A549 (cell line): ENCODE measurements at places on chromosomes 3 and 15.

GRCh38 chr3:57948080-57948671 is 60.0 kb upstream of the FLNB start:
- no peak for DNase-seq

DNA sequence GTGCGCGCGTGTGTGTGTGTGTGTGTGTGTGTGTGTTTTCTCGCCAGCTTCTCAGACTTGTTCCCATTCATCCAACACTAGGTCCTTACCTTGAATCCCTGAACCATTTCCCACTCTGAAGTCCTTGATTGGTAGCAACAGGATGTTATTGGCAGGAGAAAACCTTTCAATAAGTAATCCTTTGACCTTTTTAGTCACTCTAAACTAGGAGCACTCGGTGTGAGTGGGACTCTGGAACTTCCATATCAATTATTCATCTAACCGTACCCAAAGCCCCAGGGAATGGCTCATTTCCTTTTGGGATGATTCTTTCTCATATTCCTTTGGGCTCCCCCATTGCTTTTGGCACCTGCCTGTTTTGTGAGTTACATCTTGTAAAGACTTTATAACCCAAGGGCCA is 140.2 kb upstream of the SPRED1 start:
- DNase-seq: no peak

DNA sequence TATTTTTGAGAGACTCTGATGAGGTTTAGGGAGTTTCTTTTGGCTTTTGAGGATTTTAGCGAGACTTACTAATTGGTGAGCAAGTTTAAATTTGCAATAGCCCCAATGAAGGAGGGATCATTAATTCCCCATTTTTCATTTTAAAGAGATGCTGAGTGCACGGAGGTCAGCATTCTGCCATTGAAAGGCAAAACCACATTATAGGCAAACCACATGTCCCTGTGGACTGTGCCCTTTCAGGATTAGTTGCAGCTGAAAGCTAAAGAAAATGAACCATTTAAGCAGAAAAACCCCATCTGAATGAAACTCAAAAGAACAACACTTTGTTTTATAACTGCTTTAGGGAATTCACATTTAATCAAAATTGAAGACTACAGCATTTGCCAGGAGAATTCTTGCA is 246.5 kb downstream of the PDZRN3 start:
- no peak for DNase-seq

DNA sequence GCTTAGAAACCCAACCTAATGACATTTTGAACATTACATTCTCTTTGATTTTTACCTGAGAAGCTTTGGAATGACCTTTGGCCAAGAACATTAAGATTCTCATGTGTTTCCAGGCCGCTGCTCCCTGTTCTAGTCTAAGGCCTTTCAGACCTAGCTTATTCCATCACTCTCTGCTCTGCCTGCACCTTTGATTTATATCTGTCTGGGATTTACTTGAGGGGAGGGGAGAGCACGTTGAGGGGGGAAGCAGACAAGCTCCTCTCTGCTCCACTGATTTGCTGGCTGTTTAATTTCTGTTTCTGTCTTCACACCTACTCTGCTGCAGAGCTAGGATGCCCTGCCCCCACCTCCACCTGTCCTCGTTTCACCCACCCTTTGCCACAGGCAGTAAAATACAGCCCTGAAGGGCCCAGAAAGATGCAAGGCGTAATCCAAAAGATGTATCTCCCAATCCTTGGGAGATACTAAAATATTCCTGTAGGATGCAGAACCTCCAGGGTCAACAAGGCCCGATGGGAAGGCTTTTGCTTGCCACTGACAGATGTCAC is 429.8 kb downstream of the EPHB1 start:
- DNase-seq: no peak

DNA sequence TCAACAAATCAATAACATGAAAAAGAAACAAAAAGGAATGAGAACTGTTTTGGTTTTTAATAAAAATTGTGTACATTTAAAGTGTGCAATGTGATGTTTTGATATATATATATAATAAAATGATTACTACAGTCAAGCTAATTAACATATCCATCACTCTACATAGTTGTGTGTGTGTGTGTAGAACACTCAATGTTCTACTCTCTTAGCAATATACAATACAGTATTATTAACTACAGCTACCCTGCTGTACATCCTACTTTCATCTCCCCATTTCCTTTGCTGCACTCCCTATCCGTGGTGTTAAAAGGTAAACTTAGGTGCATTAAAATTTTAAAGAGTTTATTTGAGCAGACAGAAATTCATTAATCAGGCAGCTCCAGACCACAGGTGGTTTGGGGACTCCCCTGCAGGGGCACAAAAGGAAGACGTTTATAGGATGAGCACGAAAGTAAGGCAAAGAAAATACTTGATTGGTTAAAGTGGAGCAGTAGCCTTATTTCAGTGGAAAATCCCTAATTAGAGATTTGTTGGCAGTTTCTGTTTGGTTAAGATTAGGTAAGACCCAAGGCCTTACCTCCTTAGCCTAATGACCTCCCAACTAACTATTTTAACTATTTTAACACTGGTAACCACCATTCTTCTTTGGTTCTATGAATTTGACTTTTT is 61.8 kb upstream of the SNRK start:
- no peak for DNase-seq

- DNase-seq: no peak
Measured at GRCh38 chr3:152243301-152243711, 25.4 kb upstream of the MBNL1 start.

DNA sequence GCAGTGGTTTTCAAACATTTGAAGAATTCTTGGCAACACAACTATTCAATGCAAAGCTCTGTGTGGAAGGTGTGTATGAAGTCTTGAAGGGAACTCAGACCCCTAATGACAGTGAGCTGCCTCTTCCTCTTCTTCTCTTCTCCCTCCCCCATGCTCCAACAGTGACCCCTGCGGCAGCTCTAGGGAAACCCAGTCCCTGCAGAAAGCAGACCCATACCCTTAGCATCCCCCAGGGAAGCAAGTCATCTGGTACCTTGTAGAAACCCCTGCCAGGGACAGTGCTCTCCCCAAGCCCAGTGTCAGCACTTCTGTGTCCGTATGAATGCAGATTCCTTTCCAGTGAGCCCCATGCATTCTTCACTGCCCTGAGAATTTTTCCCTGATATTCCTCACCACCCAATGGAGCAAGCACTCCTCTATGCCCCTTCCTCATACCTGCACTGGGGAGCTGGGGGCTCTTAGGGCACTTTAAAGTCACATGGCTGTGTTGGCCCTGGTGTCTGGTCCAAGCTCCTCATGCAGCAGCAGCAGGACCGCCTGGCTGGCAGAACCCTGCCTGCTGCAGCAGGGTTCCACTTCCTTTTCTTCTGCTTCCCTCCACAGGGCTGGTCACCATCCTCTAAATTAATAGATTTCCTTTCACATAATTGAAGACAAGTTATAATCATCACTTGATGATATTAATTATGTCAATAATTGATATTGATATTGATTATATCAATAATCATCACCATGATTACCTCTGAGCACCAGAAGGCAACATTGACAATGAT is 442.5 kb downstream of the EPHB1 start:
- DNase-seq: no peak

GRCh38 chr15:81532001-81532400 is 158.0 kb upstream of the TMC3 start:
- no peak for DNase-seq

- DNase-seq: no peak
Measured at GRCh38 chr3:187689984-187690383, 12.4 kb downstream of the RTP2 start.
